H7 (cell line): ENCODE measurements at places on chromosomes 2 and 18. TPM values are rescaled to one million over a fixed set of nuclear protein-coding genes. Genes with fewer than 3 reads are reported as not detected.

GRCh38 chr2:221370857-221371211 lies 201.3 kb downstream of the EPHA4 start:
- DNase-seq: no peak

DNA sequence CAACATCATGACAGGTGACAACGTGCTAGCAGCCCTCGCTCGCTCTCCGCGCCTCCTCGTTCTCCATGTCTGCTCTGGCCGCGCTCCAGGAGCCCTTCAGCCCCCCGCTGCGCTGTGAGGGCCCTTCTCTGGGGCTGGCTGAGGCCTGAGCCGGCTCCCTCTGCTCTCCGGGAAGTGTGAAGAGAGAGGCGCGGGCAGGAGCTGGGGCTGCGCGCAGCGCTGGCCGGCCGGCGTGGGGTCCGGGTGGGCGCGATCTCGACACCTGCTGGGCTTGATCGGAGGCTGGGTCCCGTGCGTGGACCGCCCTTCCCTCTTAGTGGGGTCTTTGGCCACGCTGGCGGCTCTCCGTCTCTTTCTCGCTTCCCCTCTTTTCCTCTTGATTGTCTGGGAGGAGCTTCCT lies 195.5 kb downstream of the ANKRD30BL start:
- DNase-seq: no peak

- no peak for DNase-seq
These were observed 492.2 kb upstream of the GCFC2 start for GRCh38 chr2:76202866-76203265.

GRCh38 chr2:123839326-123839725 lies 185.8 kb upstream of the CNTNAP5 start:
- no peak for DNase-seq

DNA sequence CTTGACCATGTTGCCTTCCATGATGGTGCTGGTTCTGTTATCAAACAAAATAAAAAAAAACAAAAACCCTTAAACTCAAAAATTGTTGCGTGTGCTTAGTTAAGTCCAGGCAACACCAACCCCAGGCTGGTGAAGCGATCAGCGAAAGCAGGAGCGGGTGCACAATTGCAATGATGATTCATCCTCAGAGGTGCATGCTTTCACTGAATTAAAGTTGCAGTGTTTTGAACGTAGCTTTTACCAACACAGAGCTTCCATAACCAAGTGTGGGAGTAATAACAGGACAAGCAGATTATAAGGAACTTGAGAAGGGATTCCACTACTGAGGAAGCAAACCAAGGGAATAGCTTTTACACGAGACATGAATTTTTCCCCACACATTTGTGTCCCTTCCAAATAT lies 39.7 kb upstream of the RAPH1 start:
- DNase-seq: no peak

DNA sequence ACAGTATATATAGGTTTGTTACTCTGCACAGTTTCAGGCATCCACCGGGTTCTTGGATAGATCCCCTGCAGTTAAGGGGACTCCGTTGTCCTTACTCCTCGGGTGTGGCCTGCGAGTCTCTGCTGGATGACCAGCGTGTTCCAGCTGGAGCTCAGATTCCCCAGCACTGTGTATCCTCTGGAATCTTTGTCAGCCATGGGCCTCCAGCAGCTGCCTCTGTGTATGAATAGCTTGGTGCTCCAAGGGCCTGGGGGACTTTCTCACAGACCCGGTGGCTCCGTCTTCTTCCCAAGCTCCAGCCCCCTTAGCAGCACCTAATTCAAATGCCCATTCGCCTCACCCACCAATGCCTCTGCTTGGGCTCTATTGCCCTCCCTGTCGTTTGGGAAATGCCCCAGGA lies 6.3 kb downstream of the ANO7 start:
- DNase-seq: peak; percentile 42

DNA sequence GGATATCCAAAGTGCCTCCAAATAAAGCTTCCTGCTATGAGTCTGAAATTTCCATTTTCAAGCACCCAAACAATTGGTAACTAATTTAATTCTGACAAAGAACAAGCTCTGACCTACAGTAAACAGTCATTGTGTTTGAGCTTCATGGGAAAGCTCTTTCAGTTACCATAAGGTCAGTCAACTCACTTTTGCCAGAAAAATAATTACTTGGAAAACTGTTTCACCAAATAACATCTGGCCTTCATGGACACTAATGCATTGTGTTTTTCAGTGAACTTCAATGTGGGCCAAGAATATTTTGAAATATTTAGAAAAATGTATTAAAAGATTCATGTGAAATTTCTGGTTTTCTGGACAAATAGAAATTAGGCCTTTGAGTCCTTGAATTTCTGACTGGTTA lies 369.9 kb downstream of the GALR1 start:
- no peak for DNase-seq

DNA sequence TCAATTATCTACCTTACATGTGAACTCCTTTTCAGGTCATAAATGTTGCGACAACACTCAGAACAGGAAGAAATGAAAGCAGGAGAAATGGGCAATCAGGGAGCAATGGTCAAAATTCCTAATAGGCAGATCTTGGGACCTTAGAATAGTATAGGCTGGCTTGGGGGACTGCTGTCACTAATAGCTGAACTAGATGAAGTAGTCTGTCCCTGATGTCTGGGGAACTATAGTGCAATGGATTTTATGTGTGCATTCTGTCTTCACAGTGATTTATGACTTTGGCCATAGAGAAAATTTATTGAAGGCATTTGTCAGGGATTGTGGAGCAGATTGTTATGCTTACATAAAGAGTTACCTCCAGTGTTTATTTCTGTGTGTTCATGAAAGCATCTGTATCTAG lies 6.1 kb upstream of the DPP10 start:
- no peak for DNase-seq

DNA sequence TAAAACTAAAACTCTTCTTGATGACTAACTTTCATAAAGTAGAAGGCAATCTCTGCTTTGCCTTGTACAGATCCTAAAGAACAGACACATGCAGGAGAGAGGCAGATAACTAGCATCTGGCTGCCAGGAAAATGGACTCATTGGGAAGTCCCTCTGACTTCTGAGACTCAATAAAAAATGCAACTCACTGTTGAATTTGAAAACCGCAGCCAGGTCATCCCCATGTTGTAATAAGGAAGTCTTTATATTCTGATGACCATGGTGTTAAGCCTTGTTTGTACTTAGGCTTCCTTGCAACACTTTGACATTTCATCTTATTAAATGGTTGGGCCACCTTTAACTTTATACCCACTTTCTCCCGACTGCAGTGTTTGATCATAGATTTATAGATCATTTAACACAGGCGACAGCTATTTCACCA lies 375.1 kb upstream of the KCNH7 start:
- no peak for DNase-seq

DNA sequence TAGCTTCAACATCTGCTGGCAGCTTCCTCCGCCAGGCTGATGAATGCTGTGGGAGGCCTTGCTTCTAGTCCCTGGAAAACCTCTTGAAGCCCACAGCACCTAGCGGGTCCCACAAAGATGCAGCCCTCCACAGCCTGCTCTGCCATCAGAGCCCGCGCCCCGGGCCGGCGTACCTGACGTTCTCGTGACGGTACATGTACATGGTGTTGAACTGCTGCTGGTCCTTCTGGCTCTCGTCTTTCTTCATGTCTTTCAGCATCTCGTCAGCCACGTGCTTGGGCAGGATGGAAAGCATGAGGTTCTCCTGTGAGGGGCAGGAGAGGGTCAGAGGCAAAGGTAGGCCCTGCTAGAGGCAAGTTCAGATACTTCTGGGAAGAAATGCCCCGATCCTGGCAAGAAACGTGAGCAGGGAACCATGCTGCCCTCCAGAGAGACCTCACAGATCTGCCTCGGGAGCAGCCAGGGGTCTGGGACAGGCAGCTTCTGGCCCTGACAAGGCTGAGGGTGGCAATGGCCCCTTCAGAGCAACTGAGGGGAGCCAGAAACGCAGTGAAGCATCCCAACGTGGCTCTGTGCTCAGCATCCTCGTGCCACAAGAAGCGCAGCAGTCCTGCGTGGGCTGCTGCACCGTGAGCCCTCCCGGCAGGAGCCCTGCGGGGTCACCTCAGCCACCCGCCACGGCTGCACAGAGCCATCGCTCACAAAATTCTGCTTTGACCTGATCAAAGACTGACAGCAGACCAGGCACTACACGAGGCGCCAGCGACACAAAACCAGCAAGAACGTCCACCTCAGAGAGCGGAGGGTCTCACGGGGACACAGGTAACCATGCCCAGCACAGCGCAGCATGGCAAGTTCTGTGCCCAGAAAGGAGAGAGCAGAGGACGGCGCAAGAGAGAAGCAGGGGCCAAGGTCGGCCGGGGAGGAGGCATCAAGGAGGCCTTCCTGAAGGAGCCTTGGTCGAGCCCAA lies 49.1 kb downstream of the CENPO start:
- DNase-seq: no peak

DNA sequence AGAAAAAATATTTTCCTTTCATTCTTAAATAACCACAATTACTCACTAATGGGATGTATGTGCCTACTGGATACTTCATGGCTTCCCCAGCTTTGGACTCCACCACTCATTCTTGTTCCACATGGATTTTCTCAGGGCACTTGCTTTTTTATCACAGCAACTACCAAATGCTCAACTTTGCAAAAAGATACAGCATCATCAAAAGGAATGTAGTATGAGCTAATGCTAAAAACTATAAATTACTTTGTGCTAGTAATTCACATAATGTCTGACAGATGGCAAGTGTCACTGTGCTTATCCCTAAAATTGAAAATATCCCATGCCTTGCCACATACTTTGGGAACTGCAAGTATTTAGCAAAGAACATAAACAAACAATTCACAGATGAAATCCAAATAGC lies 130.4 kb upstream of the ZFP36L2 start:
- no peak for DNase-seq

DNA sequence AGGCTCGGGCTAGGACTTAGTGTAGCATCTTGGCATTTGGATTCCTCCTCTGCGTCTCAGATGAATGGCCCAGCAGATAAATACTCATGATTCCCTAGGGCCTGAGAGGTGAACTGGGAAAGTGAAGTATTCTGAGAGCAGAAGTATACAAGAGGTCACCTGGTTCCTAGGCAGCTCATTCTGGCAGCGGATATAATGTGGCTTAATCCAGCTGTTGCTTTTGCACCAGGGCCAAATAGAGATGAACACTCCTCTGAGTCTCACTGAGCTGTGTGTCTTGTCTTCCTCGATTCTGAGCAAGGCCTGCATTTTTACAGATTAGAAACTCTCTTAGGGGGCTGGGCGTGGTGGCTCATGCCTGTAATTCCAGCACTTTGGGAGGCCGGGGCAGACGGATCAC lies 196.1 kb downstream of the SLC4A3 start:
- no peak for DNase-seq

- DNase-seq: no peak
These were observed 372.2 kb downstream of the INSIG2 start for GRCh38 chr2:118460425-118460824.

GRCh38 chr2:8134473-8134932 lies 547.4 kb upstream of the ID2 start:
- no peak for DNase-seq

DNA sequence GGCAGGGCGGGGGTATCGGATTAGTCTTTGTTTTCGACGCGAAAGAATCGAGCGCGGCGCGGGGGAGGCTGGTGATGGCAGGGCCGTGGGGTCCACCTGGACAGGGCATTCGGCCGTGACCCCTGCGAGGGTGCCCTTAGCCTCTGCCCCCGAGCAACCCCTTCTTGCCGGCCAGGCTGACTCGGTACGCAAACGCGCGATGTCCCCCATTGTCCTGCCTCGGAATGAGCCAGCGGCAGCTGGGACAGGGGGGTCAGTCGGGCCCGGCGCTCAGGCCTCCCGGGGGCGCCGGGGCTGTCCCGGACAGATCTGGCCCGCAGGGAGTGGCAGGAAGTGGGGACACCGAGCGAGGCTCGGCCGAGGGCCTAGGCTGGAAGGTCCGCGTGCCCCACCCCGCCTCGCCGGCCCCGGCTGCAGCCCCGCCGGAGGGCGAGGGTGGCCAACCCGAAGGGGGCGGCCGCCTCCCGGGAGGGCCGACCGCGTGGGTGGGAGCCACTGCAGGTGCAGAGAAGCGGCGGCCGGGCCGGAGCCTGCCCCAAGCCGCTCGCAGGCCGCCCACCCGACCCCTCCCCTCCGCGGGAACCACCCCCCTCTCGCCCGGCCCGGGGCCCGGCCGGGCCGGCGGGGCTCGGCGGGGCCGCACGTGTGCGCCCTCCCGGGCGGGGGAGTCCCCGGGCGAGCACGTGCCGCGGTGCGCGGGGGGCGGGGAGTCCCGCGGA lies at the start of gene TET3:
TSS of gene TET3 (plus strand) at position 708 of the 719 bp plus-strand sequence. CDS start 1,494 bp downstream, outside the sequence.
- peak; percentile 92 for DNase-seq

DNA sequence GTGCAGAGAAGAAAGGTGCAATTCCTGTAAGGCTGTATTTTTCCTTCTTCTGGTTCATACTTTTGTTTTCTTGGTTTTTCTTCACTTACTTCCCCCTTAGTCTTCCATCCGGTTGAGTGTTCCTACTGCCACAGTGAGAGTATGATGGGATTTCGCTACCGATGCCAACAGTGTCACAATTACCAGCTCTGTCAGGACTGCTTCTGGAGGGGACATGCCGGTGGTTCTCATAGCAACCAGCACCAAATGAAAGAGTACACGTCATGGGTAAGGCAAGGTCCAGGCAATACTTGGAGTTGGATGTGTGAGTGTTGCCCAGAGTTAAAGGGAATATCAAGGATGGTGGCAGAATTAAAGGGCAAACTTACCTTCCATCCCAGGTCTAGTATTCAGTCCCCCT lies 108.0 kb downstream of the DTNA start:
- DNase-seq: no peak

GRCh38 chr2:240455647-240456446 lies 20.4 kb downstream of the GPC1 start:
- peak; percentile 89 for DNase-seq

DNA sequence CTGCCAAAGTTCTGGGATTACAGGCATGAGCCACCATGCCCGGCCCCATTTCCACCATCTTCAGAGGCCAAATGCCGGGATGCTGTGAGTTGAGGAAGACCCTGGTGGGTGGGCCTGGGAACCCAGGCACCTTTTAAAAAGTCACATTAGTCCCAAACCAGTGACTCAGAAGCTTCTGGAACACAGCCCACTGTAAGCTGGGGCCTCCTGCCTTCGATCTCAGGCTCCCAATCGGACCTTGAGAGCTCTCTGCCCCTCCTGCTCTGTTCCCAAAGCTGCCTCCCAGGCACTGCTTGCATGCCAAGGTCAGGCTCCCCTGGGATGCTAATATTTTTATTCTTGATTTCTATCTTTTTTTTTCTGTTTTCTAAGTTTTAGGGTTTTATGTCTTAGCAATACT lies 4.2 kb downstream of the ADCY3 start:
- DNase-seq: no peak

DNA sequence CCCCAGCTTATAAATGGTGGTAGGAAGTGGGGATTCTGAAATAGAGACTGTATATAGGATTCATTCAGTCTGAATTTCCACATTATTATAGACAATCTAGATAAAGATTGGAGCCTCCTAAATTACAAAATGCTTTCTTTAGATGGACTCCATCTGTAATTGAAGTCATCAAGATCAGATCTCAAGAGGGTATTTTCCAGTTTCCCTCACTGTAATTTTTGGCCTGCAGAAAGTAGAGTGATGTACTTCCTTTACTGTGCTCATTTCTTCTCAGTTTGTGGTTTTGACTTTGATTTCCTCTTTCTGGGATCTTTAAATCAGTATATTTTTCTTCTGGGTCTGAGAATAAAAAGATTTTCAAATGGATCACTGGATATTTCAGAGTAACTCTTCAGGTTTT lies 7.2 kb downstream of the BABAM2 start:
- DNase-seq: no peak

- DNase-seq: no peak
These were observed 27.3 kb downstream of the LPIN2 start for GRCh38 chr18:2985628-2986027.

Gene TMEM37
- total RNA-seq: 4.2 and 5.0 TPM in 2 replicates

Gene ELOA2
- total RNA-seq: not detected in 2 replicates

Gene CHRND
- total RNA-seq: not detected in 2 replicates

Gene SLC5A6
- 76.2 and 120 TPM in 2 replicates for total RNA-seq

Gene SFT2D3
- 10.5 and 13.4 TPM in 2 replicates for total RNA-seq
